Osteocyte (in vitro differentiated cells): ENCODE measurements at places on chromosomes 2 and 18.

DNA sequence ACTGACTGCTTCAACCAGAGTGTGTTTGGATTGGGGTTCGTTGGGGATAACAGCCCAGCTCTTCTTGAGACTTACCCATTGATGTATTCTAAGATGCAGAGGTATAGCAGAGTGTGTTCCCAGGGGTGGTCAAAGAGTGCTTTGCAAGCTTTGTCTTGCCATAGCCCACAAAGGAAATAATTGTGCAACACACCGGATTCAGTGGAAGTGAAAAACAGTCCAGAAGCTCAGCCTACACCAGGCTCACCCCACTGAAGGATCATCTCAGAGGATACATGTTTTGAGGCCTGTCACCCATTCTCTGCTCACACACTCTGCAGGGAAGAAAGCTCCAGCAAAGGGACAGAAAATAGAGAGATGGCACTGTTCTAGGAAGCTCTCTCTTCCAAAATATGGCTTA, 9.6 kb downstream of the CACNB4 start:
- no peak overlapping the region for H3K4me3 ChIP-seq
- H3K27me3 ChIP-seq, result peaks cover 24% of the 10 kb centered on the region
- no peaks in the 10 kb centered on the region for H3K4me1 ChIP-seq
- H3K27ac ChIP-seq, result no peak overlapping the region
- no peak for DNase-seq

- peaks cover 11% of the 10 kb centered on the region for H3K36me3 ChIP-seq
- no peak overlapping the region for H3K4me3 ChIP-seq
- peaks cover 27% of the 10 kb centered on the region for H3K4me1 ChIP-seq
- H3K27ac ChIP-seq, result no peak overlapping the region
- no peak for DNase-seq
- H3K27me3 ChIP-seq, result no peaks in the 10 kb centered on the region
Measured at GRCh38 chr2:71595569-71595968, 142.2 kb downstream of the DYSF start.

- no peak overlapping the region for H3K27ac ChIP-seq
- no peaks in the 10 kb centered on the region for H3K27me3 ChIP-seq
- no peak for DNase-seq
- no peak overlapping the region for H3K4me3 ChIP-seq
Measured at GRCh38 chr2:221467610-221468009, 104.5 kb downstream of the EPHA4 start.

DNA sequence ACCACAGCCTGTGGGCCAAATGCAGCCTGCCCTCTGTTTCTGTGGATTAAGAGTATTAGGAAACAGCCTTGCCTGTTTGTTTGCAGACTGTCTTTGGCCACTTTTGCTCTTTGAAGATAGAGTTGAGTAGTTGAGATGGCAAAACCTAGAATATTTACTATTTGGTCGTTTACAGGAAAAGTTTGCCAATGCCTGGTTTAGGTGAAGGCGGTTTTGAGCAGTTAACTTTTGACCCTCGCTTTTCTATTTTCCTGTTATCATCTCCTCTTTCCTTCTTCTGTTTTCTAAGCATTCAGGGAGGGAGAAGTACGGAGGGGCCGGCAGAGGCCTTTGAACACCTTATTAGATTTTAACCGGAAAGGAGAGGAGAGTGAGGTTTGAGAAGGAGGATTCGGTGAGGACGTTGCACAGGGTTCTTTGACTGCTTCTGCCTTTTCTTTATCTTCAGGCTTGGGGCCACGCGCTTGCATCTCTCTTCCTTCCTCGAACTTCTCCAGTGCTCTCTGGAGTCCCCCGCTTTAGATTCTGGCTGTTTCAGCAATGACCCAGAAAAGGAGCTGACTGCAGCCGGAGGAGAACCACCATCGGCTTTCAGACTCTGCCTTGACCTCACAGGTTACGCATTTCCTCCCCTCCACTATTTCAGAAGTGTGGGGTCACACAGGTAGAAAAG, 39.2 kb downstream of the IL1R2 start:
- no peak overlapping the region for H3K27ac ChIP-seq
- no peak for DNase-seq
- peaks cover 67% of the 10 kb centered on the region for H3K4me1 ChIP-seq
- H3K4me3 ChIP-seq, result no peak overlapping the region

DNA sequence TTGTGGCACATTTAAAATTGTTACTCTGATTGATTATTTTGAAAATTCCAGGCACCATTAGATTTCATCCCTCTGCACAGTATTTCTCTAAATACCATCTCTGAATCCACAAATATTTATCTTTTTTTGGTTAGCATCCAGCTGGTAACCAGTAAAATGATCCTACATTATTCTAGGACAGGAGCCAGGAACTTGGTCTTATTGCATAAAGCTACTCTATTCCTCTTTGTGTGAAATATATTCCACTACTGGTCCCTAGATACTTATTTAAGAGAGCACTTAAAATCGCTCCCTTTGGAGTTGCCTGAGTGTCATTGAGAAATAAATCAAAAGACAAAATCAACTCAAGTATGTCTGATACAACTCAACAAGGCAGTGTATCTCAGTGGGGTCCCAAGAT, 7.4 kb upstream of the MBOAT2 start:
- H3K27ac ChIP-seq, result peak overlapping the region; percentile 51
- peaks cover 7% of the 10 kb centered on the region for H3K27me3 ChIP-seq
- H3K4me1 ChIP-seq, result peaks cover 44% of the 10 kb centered on the region
- no peak overlapping the region for H3K4me3 ChIP-seq

GRCh38 chr2:236661762-236662110, 92.1 kb downstream of the ACKR3 start:
- H3K36me3 ChIP-seq, result no peaks in the 10 kb centered on the region
- no peak for DNase-seq
- peak overlapping the region; percentile 76 for H3K27ac ChIP-seq
- H3K27me3 ChIP-seq, result no peaks in the 10 kb centered on the region

- no peak overlapping the region for H3K4me3 ChIP-seq
- DNase-seq, result no peak
- H3K4me1 ChIP-seq, result no peaks in the 10 kb centered on the region
- H3K27me3 ChIP-seq, result no peaks in the 10 kb centered on the region
- no peaks in the 10 kb centered on the region for H3K36me3 ChIP-seq
- H3K27ac ChIP-seq, result no peak overlapping the region
Measured at GRCh38 chr2:213934560-213934959, 476.3 kb upstream of the VWC2L start.

- no peak for DNase-seq
- H3K4me3 ChIP-seq, result no peak overlapping the region
- peak overlapping the region; percentile 77 for H3K27ac ChIP-seq
- no peaks in the 10 kb centered on the region for H3K36me3 ChIP-seq
Measured at GRCh38 chr2:203692031-203692710, 14.3 kb upstream of the CD28 start.

DNA sequence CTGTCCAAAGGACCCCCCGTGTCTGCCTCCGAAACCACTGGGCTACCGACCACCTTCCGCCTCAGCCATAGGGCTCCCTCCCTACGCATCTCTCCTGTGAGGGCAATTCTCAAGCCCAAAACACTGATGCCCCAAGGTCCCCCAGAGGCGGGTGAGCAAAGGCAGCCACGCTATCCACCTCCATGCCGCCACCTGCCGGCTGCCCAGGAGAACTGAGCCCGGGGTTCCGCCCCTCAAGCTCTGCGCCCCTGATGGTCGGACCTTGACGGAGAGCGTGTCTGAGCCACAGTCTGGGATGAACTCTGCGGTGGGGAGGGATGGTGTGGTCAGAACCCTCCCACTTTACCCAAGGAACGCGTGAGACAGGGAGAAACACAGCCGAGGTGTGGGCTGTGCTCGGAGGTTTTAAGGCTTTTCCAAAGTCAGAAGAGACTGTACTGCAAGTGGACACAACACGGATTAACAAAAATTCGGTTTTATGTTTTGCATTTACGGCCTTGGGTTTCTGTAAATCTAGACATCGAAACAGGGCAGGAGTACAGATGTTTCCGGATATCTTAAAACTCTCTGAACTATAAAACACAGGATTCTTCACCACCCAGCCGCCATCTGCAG, 114.1 kb downstream of the ZNF516 start:
- peaks cover 5% of the 10 kb centered on the region for H3K4me1 ChIP-seq
- H3K4me3 ChIP-seq, result no peak overlapping the region
- peaks cover 17% of the 10 kb centered on the region for H3K36me3 ChIP-seq
- no peak for DNase-seq

- H3K36me3 ChIP-seq, result no peaks in the 10 kb centered on the region
- no peak overlapping the region for H3K4me3 ChIP-seq
- no peaks in the 10 kb centered on the region for H3K4me1 ChIP-seq
- H3K27me3 ChIP-seq, result no peaks in the 10 kb centered on the region
- H3K27ac ChIP-seq, result no peak overlapping the region
Measured at GRCh38 chr2:59655809-59656208, 897.6 kb downstream of the BCL11A start.

- H3K4me1 ChIP-seq, result peaks cover 10% of the 10 kb centered on the region
- H3K36me3 ChIP-seq, result peaks cover 7% of the 10 kb centered on the region
- DNase-seq, result no peak
- H3K4me3 ChIP-seq, result no peak overlapping the region
- H3K27ac ChIP-seq, result no peak overlapping the region
- no peaks in the 10 kb centered on the region for H3K27me3 ChIP-seq
Measured at GRCh38 chr2:238890131-238890530, 42.2 kb downstream of the TWIST2 start.

DNA sequence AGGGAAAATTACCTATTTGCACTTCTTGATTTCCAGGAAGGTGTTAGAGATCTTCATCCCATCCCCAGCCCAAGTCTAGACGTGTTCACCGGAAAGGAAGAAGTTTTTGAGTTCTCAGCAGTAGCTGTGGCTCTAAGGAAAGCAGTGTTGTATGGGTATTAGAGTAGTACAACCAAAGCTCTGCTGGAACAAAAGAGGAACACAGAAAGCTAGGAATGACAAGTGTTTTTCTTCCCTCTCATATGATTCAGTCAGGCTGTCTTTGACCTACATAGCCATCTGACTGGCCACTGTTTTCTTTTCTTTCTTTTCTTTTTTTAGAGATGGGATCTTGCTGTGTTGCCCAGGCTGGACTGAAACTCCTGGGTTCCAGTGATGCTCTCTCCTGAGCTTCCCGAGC, 82.7 kb upstream of the SLC39A10 start:
- peaks cover 20% of the 10 kb centered on the region for H3K4me1 ChIP-seq
- peak overlapping the region; percentile 20 for H3K27ac ChIP-seq
- no peaks in the 10 kb centered on the region for H3K27me3 ChIP-seq
- DNase-seq, result no peak
- H3K4me3 ChIP-seq, result no peak overlapping the region
- no peaks in the 10 kb centered on the region for H3K36me3 ChIP-seq

GRCh38 chr2:222943820-222944219, 83.0 kb downstream of the ACSL3 start:
- H3K4me1 ChIP-seq, result peaks cover 55% of the 10 kb centered on the region
- H3K27me3 ChIP-seq, result no peaks in the 10 kb centered on the region
- H3K27ac ChIP-seq, result peak overlapping the region; percentile 90
- peaks cover 13% of the 10 kb centered on the region for H3K36me3 ChIP-seq
- DNase-seq, result no peak

- no peak overlapping the region for H3K27ac ChIP-seq
- peaks cover 8% of the 10 kb centered on the region for H3K36me3 ChIP-seq
- no peaks in the 10 kb centered on the region for H3K27me3 ChIP-seq
- peaks cover 37% of the 10 kb centered on the region for H3K4me1 ChIP-seq
- DNase-seq, result no peak
- H3K4me3 ChIP-seq, result no peak overlapping the region
Measured at GRCh38 chr2:168687314-168687713, 115.1 kb upstream of the NOSTRIN start.

DNA sequence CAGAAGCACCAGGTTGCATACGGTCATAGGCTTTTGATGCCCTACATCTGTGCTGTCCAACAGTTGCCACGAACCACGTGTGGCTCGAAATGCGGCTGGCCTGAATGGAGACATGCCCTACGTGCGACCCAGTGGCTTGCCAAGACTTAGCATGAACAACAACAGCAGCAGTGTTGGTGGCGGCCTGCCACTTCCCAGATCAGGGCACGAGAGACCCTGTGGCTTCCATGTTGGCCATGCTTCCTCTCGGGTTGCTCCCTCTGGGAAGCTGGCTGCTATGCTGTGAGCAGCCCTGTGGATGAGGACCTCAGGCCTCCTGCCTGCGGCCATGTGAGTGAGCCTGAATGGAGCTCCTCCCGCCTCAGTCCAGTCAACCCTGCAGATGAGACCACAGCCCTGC, 212.3 kb downstream of the HDAC4 start:
- H3K4me1 ChIP-seq, result no peaks in the 10 kb centered on the region
- peak; percentile 72 for DNase-seq
- no peaks in the 10 kb centered on the region for H3K27me3 ChIP-seq
- no peak overlapping the region for H3K4me3 ChIP-seq
- peaks cover 15% of the 10 kb centered on the region for H3K36me3 ChIP-seq

DNA sequence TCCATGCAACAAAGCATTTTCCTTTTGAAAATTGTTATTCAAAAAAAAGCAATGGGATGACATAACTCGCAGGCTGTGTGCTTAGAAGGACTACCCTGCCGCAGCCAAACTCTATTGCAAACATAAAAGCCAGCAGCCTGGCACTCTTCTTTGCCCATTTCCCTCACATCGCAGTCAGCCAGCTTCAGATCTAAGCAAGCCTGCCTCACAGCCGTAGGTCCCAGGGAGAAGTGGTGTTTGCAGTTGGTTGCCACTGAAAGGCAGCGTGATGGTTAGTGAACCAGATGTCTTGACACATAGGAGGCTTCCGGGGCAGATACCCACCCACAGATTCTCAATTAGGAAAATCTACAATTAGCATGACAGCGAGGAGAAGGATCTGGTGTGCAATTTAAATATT, 655.2 kb downstream of the RNF144A start:
- no peaks in the 10 kb centered on the region for H3K27me3 ChIP-seq
- no peak for DNase-seq
- H3K4me1 ChIP-seq, result no peaks in the 10 kb centered on the region

GRCh38 chr18:75159646-75160356, 49.1 kb downstream of the PTGR3 start:
- no peak overlapping the region for H3K4me3 ChIP-seq
- no peaks in the 10 kb centered on the region for H3K36me3 ChIP-seq
- H3K4me1 ChIP-seq, result peaks cover 5% of the 10 kb centered on the region
- H3K27me3 ChIP-seq, result peaks cover 23% of the 10 kb centered on the region

GRCh38 chr2:85234868-85235267, 92.9 kb downstream of the TGOLN2 start:
- H3K36me3 ChIP-seq, result peaks cover 7% of the 10 kb centered on the region
- no peak overlapping the region for H3K4me3 ChIP-seq
- H3K27me3 ChIP-seq, result no peaks in the 10 kb centered on the region

DNA sequence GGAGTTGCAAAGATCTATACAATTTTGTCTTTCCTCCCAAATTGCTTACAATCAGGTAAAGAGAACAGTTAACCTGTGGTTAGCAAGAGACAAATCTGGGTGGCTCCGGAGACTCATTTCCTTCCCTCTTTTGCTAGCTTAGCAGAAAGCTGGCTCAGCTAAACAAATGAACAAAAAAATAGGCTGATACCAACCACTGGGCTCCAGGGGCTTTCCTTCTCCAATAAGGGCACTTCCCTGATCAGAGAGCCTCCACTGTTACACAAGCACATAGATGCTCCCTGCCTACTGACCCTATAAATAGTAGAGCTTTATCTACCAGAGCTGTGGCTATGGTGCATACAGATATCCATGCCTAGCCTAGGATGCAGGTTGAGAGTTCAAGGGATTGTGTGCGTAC, 90.1 kb upstream of the ARL5A start:
- no peak for DNase-seq
- H3K27ac ChIP-seq, result no peak overlapping the region
- H3K36me3 ChIP-seq, result no peaks in the 10 kb centered on the region
- peaks cover 5% of the 10 kb centered on the region for H3K27me3 ChIP-seq
